Spleen (tissue), 13 donors: ENCODE measurements at places on chromosomes 6 and 20. TPM values are rescaled to one million over a fixed set of nuclear protein-coding genes. Genes with fewer than 3 reads are reported as not detected.
A peak's percentile ranks its signal among the peaks of the same experiment; 100 is the strongest.

CSNK2A1 gene
- total RNA-seq, result 80.2 TPM

CCN6 gene
- not detected for total RNA-seq

GSTA1 gene
- total RNA-seq, result not detected

C6orf58 gene
- not detected for total RNA-seq

OTOR gene
- not detected for total RNA-seq

GRCh38 chr6:142943711-142944123, 1.3 kb downstream of the HIVEP2 start:
- peaks cover 49% of the 10 kb centered on the region for H3K4me1 ChIP-seq
- peak; percentile 78 for DNase-seq
- peak overlapping the region; percentile 86 for H3K27ac ChIP-seq
- H3K27me3 ChIP-seq, result no peaks in the 10 kb centered on the region
- H3K36me3 ChIP-seq, result no peaks in the 10 kb centered on the region

- H3K27me3 ChIP-seq, result no peaks in the 10 kb centered on the region
- no peak overlapping the region for H3K27ac ChIP-seq
- DNase-seq, result no peak
These were observed 10.6 kb upstream of the CLIC5 start for GRCh38 chr6:46026307-46026706.

GRCh38 chr6:86511962-86512361, 425.4 kb upstream of the HTR1E start:
- H3K27me3 ChIP-seq, result no peaks in the 10 kb centered on the region
- H3K4me1 ChIP-seq, result no peaks in the 10 kb centered on the region
- H3K27ac ChIP-seq, result no peak overlapping the region
- no peak for DNase-seq
- no peaks in the 10 kb centered on the region for H3K36me3 ChIP-seq

DNA sequence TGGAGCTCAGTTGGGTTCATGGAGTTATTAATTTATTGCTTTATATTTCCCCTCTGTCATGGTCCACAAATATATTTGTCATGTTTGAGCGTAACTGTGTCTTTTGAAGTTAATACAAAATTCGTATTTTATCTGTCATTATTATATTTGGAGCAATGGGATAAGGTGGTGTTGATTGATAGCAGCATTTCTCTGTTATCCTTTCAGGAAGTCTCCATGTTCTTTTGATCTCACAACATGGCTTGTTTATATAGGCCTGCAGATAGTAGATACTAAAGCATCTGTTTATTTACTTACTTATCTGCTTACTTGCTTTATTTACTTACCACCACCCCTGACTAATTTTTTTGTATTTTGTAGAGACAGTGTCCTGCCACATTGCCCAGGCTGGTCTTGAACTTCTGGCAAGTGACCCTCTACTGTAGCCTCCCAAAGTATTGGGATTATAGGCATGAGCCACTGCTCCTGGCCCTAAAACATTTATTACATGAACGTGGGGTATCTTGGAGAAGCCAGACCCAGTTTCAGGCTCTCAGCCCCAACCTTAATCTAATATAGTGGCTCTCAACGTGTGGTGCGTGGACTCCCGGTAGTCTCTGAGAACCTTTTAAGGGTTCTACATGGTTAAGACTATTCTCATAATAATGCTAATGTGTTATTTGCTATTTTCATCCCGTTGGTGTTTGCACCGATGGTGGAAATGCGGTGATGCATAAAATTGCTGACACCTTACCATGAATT, 104.2 kb downstream of the NCOA3 start:
- H3K27ac ChIP-seq, result no peak overlapping the region
- no peaks in the 10 kb centered on the region for H3K27me3 ChIP-seq
- peaks cover 21% of the 10 kb centered on the region for H3K36me3 ChIP-seq
- peaks cover 26% of the 10 kb centered on the region for H3K4me1 ChIP-seq

DNA sequence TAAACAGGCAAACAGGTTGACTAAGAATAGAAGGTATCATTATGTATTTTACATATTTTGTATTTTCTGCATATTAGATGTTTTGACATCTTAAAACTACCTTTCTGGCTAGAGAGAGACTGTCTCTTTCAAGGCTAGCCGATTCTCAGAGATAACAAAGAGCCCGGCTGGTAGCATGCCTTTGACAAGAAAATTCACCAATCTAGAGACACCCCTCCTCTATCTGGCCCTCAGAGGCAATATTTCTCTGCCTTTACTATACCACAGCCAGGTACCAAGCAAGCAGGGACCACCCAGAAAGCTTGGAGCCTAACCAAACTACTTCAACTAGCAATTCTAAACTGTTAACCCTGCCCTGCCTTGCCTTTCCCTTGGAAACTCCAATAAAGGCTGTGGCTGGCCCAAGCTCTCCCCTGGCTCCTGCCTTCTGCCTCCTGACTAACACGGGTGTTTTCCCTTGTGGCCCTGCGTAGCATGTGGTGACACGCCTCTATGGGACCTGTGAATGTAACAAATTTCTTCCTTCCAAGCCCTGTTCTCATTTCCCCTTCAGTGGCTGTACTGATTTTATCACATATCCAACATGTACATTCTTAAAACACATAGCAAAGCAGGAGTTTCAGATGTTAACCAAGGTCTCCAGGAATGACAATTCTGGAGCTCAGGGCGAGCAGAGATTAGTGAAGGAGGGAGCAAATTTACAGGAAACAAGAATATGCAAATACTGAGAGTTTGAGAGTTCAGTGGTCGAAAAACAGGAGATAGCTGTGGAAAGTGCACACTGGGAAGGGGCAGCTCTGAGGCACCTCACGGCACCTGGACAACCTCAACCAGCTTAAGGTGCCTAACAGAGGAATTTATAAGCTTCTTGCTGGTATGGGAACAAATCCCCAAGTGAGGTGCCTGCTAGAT, 120.8 kb downstream of the BACH2 start:
- H3K4me3 ChIP-seq, result no peak overlapping the region
- H3K4me1 ChIP-seq, result peaks cover 47% of the 10 kb centered on the region
- H3K27me3 ChIP-seq, result no peaks in the 10 kb centered on the region
- no peaks in the 10 kb centered on the region for H3K36me3 ChIP-seq

- H3K27ac ChIP-seq, result no peak overlapping the region
- H3K36me3 ChIP-seq, result no peaks in the 10 kb centered on the region
- no peaks in the 10 kb centered on the region for H3K27me3 ChIP-seq
- H3K4me1 ChIP-seq, result no peaks in the 10 kb centered on the region
- no peak for DNase-seq
- peak overlapping the region; percentile 24 for H3K4me3 ChIP-seq
These were observed 14.2 kb upstream of the EPHA7 start for GRCh38 chr6:93433592-93433991.

- no peaks in the 10 kb centered on the region for H3K4me1 ChIP-seq
- H3K27me3 ChIP-seq, result no peaks in the 10 kb centered on the region
- no peaks in the 10 kb centered on the region for H3K36me3 ChIP-seq
These were observed at the start of gene CRISP3 for GRCh38 chr6:49744259-49744658. Gene CRISP3 (minus strand): TSS chr6:49744388. CDS start chr6:49744367, 21 bp downstream.

- H3K27ac ChIP-seq, result no peak overlapping the region
- no peaks in the 10 kb centered on the region for H3K4me1 ChIP-seq
- H3K27me3 ChIP-seq, result no peaks in the 10 kb centered on the region
- no peaks in the 10 kb centered on the region for H3K36me3 ChIP-seq
These were observed 258.4 kb upstream of the JARID2 start for GRCh38 chr6:14987490-14987889.

DNA sequence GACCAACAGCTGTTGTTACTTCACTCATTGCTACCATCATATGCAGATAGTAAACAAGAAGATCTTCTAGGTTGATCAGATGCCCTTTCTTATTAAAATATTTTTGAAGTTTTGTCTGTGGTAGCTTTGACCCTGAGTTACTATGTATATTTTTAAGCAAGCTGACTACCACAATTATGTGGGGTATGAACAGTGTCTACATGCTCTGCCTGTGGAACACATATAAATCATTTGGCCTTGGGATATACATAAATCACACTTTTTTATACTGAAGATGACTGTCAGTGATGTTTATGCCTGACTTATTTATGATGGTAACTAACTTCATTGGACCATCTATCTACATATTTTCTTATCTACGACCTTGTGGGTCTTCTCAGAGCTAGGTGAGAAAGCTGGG, 44.2 kb downstream of the LIN28B start:
- H3K4me1 ChIP-seq, result no peaks in the 10 kb centered on the region
- H3K27me3 ChIP-seq, result no peaks in the 10 kb centered on the region
- H3K27ac ChIP-seq, result no peak overlapping the region
- no peak for DNase-seq
- no peak overlapping the region for H3K4me3 ChIP-seq

- no peak for DNase-seq
- H3K27ac ChIP-seq, result no peak overlapping the region
- no peaks in the 10 kb centered on the region for H3K27me3 ChIP-seq
- no peak overlapping the region for H3K4me3 ChIP-seq
- H3K4me1 ChIP-seq, result no peaks in the 10 kb centered on the region
- H3K36me3 ChIP-seq, result no peaks in the 10 kb centered on the region
These were observed 370.5 kb upstream of the RSPO3 start for GRCh38 chr6:126747728-126748540.

DNA sequence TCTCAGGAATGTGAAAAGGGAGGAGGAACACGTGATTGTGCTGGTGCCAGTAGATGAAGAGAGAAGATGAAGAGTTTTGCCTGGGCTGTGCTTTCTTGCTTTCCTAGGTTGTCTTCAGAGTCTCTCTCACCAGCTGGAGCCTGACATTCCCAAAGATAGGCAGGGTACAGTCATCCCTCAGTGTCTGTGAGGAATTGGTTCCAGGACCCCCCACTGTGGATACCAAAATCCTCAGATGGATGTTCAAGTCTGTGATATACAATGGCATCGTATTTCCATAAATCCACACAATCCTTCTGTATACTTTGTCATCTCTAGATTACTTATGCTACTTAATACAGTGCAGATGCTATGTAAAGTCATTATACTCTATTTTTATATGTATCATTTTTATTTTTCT, 113.5 kb downstream of the SAMD5 start:
- no peak overlapping the region for H3K27ac ChIP-seq
- H3K27me3 ChIP-seq, result no peaks in the 10 kb centered on the region
- H3K4me3 ChIP-seq, result no peak overlapping the region
- H3K4me1 ChIP-seq, result no peaks in the 10 kb centered on the region
- H3K36me3 ChIP-seq, result no peaks in the 10 kb centered on the region
- no peak for DNase-seq
